ENCODE measurements at places on chromosomes 12 and 14.

DNA sequence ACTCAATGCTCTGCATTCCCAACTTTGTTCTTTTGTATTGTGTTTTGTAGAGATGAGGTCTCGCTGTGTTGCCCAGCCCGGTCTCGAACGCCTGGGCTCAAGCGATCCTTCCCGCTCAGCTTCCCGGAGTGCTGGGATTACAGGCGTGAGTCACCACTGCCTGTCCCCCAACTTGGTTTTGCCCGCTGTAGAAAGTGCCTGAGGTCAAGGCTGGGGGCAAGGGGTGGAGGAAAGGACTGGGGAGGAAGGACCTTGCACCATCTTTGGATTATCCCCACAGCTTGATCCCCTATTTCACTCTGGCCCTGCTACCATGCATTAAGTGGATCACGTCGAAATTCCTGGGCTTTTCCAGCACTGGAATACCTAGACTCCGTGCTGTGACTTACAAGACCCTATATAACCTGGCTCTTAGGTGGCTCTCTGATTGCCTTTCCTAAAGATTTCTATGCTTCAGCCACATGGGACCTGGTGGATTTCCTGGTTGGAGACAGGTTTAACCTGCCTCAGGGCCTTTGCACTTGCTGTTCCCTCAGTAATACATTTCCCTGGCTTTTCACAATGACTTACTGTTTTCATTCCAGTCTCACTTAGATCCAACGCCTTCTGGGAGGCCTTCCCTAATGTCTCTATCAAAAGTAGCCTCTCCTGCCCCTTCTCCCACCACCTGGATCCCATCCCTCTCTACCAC lies 608 bp upstream of the PIANP start:
- DNase-seq: no peak

DNA sequence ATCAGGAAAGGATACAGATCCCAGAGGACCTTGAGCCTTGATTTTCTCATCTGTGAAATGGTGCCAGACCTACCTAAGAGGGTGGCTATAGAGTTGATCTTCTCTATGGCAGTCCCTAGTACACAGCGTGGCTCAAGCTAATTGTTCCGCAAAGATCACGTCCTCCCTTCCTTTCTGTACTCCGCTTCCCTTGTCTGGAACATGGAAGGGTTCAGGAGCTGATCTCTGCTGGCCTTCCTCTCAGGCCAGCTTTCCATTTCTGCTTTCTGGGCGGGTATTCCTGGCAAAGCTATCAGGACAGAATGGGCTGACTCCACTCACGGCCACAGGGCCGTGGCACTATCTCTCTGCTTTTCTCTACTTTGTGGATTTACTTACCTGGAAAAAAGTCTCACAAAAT lies 6.5 kb downstream of the CAMKK2 start:
- no peak for DNase-seq

DNA sequence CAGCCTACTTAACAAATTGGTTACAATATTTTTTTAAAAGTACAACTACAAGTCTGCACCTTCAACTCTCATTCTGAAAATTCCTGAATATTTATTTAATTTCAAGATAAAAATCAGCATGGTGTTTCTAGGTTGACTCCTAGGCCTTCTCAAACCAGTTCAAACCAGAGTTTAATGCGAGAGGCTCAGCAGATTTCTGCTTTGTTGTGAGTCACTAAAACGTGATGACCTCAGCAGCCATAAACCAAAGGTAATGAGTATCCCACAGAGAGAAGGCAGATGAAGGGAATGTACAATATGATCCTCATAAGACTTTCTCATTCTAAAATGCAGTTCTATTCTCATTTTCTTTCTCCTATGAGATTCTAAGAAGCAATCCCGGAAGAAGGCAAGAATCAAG lies 1.5 kb downstream of the PRDM4 start:
- peak; percentile 78 for DNase-seq

- DNase-seq: peak; percentile 36
Observed at GRCh38 chr12:116299665-116300328, 22.3 kb upstream of the MED13L start.
